ENCODE measurements at places on chromosomes 2 and 18. TPM values are rescaled to one million over a fixed set of nuclear protein-coding genes. Genes with fewer than 3 reads are reported as not detected.
A peak's percentile ranks its signal among the peaks of the same experiment; 100 is the strongest.

NYAP2 gene
- polyA plus RNA-seq = 0.17 TPM

- DNase-seq = no peak
Observed at GRCh38 chr2:235495373-235496238, 1.8 kb downstream of the AGAP1 start.

DTNA gene
- 22.7 TPM for polyA plus RNA-seq

COL4A4 gene
- polyA plus RNA-seq = 48.6 TPM

- no peak for DNase-seq
Observed at GRCh38 chr2:80454628-80455027, 150.1 kb upstream of the LRRTM1 start.

GRCh38 chr2:123101434-123101833 lies 923.7 kb upstream of the CNTNAP5 start:
- no peak for DNase-seq

DNA sequence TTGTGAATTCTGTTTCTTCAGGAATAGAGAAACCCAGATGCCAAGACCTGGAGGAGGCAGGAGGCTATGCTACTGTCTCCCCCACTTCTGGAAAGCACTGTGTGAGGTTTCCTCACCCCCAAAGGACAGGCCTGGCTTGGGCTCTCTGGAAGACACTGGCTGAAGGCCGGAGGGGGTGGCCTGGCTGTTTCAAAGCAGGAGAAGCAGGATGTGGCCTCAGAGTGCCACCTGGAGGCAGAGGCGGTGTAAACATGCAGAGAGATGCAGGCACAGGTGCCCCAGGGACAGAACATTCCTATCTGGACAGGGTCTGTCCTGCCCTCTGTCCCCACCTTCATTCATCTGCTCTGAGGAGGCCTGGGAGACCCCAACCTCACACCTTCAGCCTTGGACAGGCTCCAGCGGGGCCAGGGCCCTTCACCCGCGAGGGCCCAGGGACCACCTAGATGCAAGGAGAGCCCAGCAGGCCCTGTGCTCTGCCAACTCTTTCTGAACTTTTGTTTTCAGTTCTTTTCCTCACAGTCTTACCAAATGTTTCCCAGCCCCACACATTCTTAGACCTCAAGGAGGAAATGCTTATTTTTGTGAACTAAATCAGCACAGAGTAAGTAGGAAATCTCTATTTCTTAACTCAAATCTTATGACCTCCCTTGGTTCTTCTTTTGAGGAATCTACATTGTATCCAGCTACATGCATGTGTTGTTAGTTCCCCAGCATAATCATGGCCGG lies 79.2 kb downstream of the LONRF2 start:
- peak; percentile 72 for DNase-seq

ANO7 gene
- 2.5 TPM for polyA plus RNA-seq

DNA sequence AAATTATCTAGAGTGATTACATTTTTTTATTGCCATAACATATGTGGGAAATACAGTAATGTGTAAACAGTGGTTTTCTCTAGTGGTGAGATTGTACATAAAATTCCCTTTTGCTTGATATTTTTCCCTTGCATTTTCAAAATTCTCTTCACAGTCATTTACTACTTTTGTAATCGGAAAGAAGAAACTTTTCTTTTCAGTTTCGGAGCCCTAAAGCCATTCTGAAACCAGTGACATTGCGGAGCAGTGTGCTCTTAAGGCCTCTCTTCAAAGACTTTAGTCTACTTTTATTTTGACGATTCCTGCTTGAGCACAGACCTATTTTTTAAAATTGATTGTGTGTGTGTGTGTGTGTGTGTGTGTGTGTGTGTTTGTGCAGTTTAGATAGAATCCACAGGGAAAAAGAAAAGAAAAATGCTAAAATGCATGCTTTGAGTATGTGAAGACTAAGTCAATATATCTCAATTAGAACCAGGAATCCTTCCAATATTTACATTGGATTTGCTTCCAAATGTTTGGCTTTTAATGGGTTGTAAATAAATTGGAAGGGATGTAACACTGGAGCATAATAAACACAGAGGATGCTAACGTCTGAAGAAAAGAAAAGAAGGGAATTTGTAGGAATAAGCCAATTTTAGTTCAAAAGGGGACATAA lies 357.4 kb downstream of the RND3 start:
- no peak for DNase-seq

- no peak for DNase-seq
Observed at GRCh38 chr2:237603718-237604362, 13.3 kb upstream of the RAB17 start.

DNA sequence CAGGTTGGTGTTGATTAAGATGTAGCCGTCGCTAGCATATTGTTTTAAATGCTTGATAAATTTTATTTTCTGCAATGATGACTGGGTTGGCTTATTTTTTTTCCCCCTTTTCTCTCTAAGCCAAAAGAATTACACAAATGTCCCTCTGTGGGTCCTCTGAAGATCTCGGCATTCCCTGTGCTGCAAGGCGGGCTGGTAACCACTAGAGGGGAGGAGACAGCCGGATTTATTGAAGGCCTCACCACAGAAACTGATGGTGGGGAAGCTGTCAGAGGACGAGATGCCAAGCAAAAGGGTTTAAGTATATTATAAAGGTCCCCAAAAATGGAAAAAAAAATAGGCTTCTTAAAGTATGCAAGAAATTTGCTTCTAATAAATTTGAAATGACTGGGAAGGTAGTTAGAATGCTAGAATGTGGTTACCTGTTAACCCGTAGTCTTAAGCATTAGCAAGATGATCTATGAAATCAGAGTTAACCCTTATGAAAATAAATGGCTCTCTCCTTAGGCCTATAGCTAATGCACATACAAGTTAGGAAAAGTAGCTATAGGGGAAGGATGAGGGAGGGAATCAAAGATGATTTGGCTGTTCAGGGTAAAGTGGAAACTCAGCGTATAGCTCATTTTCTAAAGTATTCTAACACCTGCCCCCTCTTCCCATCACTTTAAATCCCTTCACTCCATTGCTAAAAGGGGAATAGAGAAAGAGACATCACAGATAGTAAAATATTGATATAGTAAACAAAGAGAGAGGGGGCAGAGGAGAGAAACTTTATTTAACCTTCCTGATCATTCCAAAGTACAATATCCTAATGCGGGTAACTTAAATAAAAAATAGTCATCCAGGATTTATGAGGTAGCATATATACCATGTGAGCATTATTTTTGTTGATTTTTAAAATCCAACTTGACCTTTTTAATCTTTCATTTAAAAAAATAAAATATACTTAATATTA lies 894.5 kb upstream of the POU3F3 start:
- DNase-seq = peak; percentile 57

DNA sequence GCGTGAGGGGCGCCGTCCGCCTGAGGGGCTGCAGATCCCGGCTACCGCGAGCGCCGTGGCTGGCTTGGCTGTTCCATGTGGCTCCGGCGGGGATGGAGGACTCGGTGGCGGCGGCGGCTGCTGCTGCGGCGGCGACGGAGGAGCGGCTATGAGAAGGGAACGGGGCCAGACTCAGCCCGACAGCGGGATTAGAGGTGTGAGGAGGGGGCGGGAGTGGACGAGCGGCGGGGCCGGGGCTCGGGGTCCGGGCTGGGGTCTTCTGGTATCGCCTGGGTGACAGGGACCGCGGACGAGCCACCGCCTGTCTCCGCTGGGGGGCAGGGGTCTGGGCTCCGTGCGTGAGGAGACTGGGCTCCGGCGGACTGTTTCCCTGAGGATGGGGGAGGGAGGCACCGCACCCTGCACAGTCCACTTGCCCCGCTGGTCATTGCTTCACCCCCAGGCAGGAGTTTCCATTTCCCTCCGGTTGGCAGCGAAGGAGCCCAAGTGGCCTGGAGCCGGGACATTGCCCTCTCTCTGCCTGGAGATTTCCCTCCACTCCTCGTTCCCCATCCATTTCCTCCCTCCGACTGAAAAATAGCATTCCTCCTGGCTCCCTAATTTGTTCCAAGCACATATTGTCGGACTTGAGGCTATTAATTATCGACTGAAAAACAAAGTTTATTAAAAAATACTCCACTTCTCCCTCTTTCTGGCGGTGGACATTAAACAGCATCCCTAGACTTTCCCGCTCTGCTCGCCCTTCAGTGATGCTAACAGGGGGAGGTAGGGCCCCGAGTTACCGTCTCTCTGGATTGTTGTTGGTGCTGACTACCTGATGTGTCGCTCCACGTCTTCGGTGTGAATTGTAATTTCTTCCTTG lies 577 bp downstream of the EHBP1 start:
- peak; percentile 59 for DNase-seq

PDE11A gene
- polyA plus RNA-seq = 9.4 TPM

GRCh38 chr2:191359133-191359532 lies 113.9 kb downstream of the MYO1B start:
- no peak for DNase-seq

GRCh38 chr2:7043690-7044089 lies 126.5 kb downstream of the RNF144A start:
- DNase-seq = no peak

- DNase-seq = no peak
Observed at GRCh38 chr2:27573452-27573851, 9.4 kb upstream of the ZNF512 start.

DNA sequence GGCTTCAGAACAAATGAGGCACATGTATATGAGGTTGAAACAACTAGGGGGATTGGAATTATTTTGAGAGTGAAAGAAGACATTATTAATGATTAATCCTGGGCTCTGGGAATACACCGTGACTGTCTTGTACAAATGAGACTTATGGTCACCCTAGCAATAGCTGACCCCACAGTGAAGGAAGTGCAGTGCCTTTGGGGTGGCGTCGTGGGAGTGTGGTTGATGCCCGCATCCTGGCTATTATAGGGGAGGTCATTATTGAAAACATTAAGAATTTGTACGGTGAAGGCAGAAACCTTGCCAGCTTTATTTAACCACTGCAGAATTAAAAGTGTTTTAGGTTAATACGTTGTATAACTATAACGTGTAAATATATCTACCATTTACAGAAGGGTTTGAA lies 296.7 kb downstream of the CYRIA start:
- no peak for DNase-seq

GRCh38 chr2:217289907-217290280 lies 430.0 kb upstream of the TNP1 start:
- peak; percentile 35 for DNase-seq

DNA sequence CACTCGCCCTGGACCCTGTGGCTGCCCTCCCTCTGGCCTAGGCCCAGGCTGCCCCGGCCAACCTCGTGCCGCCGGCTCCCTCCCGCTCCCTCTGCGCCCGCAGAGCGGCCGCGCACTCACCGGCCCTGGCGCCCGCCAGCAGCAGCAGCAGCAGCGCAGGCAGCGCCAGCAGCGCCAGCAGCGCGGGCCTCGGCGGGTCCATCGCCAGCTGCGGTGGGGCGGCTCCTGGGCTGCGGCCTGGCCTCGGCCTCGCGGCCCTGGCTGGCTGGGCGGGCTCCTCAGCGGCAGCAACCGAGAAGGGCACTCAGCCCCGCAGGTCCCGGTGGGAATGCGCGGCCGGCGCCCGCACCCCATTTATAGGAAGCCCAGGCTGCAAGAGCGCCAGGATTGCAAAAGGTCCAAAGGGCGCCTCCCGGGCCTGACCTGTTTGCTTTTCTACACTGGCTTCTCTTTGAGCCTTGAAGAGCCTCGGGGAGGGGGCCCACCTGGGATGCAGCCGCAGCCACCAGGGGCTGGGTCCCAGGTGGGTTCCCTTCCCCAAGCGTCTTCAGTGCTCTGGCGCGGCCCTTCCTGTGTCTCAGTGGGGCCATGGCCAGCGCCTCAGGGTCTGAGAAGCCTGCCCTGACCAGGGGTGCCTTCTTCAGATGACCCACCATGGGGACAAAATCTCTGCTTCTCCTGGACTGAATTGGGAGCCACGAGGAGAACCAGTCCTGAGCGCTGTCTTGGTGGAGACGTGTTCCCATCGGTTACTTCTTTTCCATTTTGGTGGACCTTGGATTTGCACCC lies at the start of gene APOB:
TSS of gene APOB (minus strand) at position 330 of the 789 bp plus-strand sequence. CDS start at position 202, 128 bp downstream.
- no peak for DNase-seq

GRCh38 chr2:218343591-218343990 lies 13.1 kb upstream of the CATIP start:
- DNase-seq = no peak

DNA sequence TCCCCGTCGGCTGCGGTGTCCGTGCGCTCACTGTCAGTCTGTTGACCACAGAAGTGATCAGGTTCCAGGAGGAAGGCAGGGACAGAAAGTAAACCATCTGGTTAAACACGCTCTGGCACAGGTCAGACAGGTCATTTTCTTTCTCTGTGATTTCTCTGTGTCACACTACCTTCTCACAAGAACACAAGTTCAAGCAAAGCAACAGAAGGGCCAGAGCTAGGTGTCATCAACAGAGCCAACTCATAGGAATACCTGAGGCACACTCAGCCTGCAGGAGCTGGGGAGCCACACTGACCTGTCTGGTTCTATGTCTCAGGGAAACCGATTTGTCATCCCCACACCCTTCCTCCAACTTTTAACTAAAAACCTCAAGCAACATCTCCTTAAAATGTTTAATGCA lies 115.1 kb upstream of the ZBTB14 start:
- no peak for DNase-seq

LRATD1 gene
- polyA plus RNA-seq = 21.1 TPM

DNA sequence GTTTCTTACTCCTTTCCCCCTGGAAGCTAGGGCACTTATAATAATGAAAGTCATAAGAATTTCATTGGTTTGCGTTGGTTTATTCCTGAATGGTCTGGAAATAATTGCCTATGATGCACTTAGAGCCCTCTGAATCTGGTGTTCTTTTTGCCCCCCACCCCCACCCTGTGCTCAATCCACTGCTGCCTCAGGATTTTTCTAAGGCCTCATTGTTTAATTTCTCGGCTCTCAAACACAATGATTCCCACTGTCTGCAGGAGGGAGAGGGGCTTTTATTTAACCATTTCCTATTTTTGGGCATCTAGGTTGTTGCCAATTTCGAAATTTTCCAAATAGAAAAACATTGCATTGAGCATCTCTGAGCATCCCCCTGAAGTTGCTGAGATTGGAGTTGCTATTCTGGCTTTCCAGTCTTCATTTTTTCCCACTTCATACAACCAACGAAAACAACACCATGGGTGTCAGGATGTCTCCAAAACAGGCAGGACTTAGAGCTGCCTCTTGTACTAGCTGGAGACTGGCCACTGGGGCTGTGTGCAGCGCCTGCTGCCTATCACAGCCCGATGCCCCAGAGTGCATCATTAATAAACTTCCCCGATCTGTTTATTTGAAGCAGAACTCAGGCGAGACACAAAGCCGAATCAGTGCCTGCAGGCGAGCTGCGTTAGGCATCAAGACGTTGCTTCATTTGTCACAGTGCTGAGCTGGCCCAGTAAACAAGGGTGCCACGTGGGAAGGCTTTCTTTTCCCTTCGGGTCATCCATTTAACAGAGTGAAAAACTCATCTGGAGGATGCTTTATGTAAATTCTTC lies 1.8 kb upstream of the PCARE start:
- no peak for DNase-seq

Data from left kidney (tissue), 8 donors.